ENCODE measurements at places on chromosomes 4 and X. TPM values are rescaled to one million over a fixed set of nuclear protein-coding genes. Genes with fewer than 3 reads are reported as not detected.

GRCh38 chrX:119467842-119468550 lies at the start of gene SLC25A5:
Gene SLC25A5 (plus strand): TSS chrX:119468444. CDS start chrX:119468516, 72 bp downstream.
- peak; percentile 79 for DNase-seq

DNA sequence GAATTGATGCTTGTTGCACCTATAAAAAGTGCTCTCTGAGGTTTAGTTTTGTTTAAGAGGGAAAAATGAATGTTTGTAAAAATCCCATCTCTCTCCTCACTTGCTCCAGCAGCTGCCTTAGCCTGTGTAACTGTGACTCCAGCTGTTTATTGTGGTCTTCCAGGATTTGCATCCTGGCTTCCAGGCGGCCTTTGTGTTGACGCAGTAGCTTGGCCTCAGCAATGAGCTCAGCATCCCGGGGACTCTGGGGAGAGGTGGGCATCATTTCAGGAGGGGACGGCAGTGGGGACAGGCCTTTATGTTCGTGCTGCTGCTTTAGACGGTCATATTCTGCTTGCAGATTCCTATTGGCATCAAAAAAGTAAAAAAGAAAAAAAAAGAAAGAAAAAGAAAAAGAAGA lies 75.3 kb upstream of the FTHL17 start:
- no peak for DNase-seq

Gene ZFX
- 44.8 TPM for total RNA-seq

GRCh38 chr4:48944756-48945241 lies 38.2 kb upstream of the OCIAD2 start:
- peak; percentile 63 for DNase-seq

Gene N4BP2
- 18.6 TPM for total RNA-seq

GRCh38 chr4:6548201-6548881 lies 26.6 kb upstream of the MAN2B2 start:
- DNase-seq: no peak

DNA sequence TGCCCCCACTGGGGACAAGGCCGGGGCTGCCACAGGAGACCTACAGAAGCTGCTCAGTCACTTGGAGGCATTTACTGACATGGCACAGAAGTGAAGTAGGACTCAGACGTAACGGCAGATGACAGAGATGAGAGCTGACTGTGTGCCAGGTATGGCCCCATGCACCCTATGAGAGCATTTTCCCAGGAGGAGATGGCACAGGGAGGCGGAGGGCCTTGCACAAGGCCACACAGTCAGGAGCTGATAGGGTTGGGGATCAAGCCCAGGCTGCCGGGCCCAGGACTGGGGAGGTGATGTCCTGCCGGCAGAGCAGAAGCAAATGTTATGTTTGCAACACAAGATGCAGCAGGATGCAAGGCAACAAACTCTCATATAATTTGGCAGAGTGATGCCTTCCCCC lies 34.1 kb downstream of the NAT8L start:
- no peak for DNase-seq

Gene SLC49A3
- 1.3 TPM for total RNA-seq

DNA sequence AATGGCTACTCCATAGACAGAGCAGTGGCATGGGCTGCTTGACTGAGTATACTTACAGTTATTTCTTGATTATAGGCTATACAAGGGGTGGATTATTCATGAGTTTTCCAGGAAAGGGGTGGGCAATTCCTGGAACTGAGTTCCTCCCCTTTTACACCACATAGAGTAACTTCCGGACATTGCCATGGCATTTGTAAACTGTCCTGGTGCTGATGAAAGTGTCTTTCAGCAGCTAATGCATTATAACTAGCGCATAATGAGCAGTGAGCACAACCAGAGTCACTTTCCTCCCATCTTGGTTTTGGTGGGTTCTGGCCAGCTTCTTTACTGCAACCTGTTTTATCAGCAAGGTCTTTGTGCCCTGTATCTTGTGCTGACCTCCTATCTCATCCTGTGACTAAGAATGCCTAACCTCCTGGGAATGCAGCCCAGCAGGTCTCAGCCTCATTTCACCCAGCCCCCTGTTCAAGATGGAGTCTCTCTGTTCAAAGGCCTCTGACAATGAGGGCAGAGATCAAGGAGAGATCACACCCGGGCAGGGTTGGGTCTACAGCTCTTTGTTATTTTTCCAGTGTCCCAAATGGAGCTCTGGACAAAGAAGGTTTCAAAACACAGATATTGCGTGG lies 468.4 kb upstream of the PRKX start:
- DNase-seq: no peak

DNA sequence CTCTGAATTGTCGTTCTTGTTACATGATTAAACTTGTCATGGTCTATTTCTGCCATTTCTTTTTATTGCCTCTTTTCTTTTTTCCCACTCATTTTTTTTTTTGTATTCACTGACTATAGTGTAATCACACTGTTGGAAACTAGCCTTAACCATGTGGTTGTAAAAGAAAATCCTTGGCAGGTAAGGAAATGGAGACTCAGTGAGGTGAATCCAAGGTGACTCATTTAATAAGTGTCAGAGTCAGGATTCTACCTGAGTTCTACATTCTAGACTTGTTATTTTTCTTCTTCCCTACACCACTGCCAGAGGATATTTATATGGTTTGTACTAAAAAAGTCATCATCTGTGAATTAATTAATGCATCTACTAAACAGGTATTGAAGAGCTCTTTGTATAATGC lies 152.2 kb downstream of the CBLL2 start:
- DNase-seq: no peak

GRCh38 chrX:142186103-142186502 lies 19.0 kb downstream of the MAGEC2 start:
- no peak for DNase-seq

Gene SUPT20HL2
- total RNA-seq: not detected

DNA sequence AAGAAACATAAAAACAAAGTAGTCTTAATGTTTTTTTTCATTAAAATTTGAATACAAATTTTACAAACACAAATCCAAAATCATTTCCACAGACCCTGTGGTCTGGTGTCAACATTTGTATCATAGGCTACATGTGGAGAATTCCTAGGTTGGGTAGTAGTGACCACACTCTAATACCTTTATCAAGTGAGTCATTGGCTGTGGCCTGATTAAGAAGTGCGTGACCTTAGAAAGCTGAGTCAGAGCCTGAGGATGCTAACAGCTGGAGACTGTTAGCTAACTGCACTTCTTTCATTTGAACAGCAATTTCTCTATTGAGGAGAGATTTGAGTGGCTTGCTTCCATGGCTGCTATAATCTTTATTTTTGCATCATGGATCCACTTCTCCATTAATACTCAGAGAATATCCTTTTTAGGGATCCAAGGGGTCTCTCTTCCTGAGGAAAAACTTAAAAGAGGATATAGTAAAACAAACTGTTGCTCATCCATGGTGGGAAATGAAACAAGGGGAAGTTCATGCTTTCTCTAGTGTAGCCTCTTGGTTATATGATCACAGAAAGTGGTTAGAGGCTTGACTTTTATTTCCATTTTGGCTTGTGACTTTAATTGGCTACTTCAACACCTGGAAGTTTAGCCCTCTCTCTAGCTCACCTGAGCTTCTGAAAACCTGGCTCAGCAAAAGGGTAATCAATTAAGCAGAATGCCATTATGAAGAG lies 335.8 kb downstream of the PABPC4L start:
- DNase-seq: no peak

DNA sequence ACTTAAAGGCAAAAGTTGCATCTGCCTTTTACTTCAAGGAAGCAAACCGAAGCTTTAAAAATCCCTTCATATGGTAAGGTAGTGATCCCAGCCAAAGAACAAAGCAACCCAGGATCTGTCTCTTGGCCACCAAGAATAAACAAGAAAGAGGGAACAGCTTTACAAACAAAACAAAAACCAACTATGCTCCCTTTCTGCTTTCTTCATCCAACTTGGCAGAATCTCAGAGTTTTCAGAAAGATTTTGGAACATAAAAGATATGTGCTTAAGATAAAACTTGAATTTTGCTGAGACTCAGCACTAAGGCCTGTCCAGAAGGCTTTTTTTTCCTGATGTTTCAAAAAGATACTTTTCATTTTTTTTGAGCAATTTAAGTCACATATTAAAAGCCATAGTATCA lies 94.0 kb downstream of the COL4A6 start:
- DNase-seq: no peak

- no peak for DNase-seq
These were observed 19.8 kb upstream of the GTPBP6 start for GRCh38 chrX:338281-338835.

Gene TREX2
- 1.0 TPM for total RNA-seq

DNA sequence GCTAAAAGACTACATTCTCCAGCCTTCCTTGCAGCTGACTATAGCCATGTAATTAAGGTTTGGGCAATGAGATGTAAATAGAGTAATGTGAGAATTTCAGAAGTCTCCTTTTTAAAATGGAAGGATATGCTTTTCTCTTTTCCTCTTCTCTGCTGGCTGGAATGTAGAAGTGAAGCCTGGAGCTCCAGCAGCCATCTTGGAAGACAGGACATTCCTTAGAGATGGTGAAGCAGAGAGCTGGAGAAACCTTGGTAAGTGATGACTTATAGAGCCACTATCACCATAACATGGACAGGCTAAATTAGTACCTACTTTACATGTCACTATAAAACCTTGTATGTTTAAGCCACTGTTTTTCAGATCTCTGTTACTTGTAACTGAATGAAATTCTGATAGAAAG lies 48.0 kb downstream of the RASL11B start:
- no peak for DNase-seq

DNA sequence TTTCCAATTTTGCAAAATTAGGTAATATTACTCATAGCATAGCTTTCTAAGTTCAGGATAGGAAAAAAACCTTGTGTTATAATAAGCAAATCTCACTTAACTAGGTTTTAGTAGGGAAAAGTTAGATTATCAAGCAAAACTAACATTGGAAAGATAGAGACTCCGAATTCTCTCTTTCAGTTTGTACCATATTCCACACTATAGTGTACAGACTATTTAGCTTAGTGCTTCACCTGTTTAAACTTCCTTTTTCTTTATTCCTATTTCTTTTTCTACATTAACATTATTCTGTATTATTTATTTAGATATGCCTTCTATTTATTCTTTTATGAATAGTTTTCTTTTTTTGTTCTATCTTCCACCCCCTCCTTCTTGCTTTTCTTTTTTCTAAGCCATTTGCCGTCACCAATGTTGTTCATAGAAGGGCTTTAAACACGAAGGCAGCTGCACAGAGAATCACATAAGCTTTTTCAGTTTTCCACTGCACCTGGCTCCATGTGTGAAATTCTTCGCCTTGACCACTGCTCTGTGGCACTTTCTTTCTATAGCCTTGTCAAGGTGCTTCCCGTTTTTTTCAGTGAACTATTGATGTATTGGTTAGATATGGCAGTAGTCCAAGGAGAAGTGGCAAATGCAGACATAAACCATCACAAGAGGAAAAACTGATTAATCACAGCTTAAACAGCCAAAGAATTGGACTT lies 8.5 kb downstream of the PCDH10 start:
- DNase-seq: no peak

DNA sequence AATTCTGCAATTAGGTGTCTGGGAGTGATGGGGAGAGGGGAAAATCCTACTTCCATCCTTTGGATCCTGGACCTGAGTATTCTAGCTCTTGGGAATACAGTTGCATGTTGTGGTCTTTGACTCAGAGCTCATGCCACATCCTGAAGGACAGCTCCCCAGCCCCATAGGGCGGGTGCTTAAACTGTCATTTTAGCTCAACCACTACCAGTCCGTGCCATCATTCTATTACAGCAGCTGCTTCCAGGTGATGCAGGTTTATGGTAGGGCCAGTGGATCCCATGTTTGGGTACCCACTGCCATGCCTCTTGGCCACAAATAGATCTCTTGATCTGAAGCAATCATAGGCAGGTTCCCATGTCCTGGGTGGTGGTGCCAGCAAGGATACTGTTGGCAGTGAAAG lies 34.7 kb downstream of the CCKAR start:
- no peak for DNase-seq

Data from activated naive CD4-positive, alpha-beta T cell treated with anti-CD3 and anti-CD28 coated beads, Interleukin-2, amount 50 U/mL, for 72 hours (primary cell).